ENCODE measurements at places on chromosomes 4 and X.

GRCh38 chr4:151681085-151681484, 79.7 kb downstream of the GATB start:
- no peak for DNase-seq

GRCh38 chr4:73603271-73603710, 16.9 kb downstream of the RASSF6 start:
- no peak for DNase-seq

DNA sequence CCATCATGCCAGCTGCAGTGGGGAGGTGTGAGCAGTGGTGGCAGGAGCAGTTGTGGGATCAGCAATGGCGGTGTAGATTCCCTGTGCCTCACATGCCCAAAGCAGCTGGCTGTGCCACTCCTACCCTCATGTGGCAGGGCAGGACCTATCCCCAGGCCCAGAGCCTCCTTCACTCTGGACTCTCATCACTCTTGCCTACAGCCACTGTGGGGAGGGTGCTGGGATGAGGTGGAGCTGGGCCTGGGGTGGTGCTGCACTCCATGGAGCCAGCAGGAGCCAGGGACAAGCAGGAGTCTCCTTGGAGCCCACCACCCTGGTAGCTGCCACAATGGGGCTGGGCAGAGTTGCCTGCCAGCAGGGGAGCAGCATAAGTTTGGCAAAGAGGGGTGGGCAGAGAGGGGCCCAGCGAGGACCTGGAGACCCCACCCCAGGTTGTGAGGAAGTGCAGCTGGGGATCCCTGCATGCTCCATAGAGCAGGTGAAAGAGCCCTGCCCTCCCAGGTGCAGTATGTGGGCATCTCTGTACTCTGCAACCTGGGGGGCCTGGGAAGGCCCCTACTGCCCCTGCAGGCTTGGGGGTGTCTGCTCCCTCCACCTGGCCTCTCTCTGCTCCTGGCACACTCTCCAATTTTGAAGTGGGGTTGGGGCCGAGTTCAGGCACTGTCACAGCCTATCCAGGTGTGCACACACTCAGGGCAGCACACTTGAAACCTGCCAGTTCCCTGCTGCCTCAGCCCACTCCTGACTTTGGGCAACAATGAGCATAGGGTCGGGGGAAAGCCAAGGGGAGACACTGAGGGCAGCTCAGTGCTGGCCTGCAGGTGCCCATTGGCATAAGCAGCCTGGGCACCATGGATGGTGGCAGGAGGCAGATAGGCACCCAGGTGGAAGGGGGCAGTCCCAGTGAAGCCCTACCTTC, 74.0 kb upstream of the INTU start:
- DNase-seq: no peak

GRCh38 chrX:12595720-12596119, 195.5 kb upstream of the PRPS2 start:
- no peak for DNase-seq

DNA sequence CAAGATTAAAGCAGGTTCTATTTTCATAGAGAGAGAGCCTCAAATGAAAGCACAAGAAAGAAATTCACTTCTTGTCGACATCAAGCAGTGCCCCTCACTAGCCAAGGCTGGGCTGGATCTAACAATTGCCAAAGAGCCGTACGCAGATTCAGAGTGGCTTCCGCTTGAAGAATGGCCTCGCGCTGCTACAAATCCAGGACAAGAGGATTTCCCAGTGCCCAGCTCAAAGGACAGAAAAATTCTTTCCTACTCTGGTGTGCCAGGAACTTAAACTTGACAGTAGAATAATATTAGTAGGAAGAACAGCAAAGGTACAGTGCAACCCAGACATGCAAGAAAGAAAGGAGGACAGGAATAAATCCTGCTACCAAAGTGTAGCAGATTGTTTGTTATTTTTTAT, 56.5 kb upstream of the PPARGC1A start:
- no peak for DNase-seq

- DNase-seq: no peak
Observed at GRCh38 chrX:108304210-108304609, 134.0 kb downstream of the COL4A6 start.

DNA sequence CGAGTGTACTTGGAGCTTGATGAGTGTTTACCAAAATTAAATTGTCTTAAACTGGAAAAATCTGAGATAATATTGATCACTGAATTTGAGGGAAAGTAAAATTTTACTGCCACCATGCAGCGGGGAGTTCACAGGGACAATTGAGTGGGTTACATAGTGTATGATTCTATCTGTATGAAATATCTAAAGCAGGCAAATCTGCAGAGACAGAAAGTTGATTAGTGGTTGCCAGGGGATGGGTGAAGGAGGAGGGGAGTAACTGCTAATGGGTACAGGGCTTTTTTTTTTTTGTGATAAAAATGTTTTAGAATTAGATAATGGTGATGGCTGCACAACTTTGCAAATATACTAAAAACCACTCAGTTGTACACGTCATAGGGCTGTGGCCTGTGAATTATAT, 35.4 kb upstream of the PDLIM3 start:
- no peak for DNase-seq

GRCh38 chr4:76589402-76589801, 154.4 kb downstream of the SHROOM3 start:
- DNase-seq: no peak

DNA sequence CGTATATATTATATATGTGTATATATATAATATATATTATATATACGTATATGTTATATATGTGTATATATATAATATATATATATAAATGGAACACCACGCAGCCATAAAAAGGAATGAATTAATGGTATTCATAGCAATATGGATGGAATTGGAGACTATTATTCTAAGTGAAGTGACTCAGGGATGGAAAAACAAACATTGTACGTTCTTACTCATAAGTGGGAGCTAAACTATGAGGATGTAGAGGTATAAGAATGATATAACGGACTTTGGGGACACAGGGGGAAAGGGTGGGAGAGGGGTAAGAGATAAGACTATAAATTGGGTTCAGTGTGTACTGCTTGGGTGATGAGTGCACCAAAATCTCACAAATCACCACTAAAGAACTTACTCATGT, 1388.9 kb downstream of the C4orf33 start:
- DNase-seq: no peak

- no peak for DNase-seq
Observed at GRCh38 chr4:40205259-40206198, 8.7 kb downstream of the RHOH start.

DNA sequence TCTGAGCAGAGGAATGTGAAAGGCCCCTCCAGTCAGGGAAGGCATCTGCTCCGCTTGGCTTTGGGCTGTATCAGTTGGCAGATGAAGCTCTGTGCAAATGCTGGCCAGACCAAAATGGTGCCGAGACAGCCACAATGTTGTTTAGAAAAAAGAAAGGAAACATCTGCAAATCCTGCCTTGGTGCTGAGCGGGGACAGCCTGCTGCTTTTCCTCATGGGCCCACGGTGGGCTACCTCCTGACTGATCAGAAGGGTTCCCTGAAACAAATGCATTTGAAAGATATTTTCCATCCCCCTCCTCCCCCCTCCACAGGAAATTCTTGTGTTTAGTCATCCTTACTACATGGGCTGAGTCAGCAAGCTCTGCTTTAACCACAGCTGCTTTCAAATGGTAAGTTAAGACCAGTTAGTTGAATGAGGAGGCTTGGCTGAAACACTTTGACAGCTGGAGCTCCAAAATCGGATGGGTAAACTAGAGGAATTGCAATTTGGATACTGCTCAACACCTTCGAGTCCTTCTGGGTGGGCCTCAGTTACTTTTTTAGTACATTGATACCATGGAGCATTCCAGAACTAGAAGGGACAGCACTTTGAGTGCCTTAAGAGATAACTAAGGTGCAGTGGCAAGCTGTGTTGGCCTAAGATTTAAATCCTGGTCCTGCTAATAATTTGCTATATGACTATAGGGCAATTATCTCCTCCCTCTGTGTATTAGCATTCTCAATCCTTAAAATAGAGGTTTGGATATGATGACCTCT, 36.0 kb downstream of the PLAC1 start:
- no peak for DNase-seq

GRCh38 chr4:144411119-144411518, 234.8 kb upstream of the HHIP start:
- DNase-seq: no peak

DNA sequence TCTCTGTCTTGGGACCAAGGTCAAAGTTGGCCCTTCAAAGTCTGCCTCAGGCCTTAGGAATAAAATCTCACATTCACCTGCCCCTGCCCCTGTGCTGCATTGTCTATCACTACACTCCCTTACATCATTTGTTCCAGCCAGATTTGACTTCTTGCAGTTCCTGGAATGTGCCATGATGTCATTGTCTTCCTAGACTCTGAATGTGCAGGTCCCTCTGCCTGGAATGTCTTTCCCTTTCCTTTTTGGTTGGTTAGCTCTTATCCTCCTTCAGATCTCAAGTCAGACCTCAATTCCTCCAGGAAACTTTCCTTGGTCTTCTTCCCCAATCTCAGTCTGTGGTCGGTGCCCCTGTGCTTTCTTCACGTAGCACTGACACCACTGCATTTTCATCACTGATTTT, 67.7 kb upstream of the EFNB1 start:
- no peak for DNase-seq

DNA sequence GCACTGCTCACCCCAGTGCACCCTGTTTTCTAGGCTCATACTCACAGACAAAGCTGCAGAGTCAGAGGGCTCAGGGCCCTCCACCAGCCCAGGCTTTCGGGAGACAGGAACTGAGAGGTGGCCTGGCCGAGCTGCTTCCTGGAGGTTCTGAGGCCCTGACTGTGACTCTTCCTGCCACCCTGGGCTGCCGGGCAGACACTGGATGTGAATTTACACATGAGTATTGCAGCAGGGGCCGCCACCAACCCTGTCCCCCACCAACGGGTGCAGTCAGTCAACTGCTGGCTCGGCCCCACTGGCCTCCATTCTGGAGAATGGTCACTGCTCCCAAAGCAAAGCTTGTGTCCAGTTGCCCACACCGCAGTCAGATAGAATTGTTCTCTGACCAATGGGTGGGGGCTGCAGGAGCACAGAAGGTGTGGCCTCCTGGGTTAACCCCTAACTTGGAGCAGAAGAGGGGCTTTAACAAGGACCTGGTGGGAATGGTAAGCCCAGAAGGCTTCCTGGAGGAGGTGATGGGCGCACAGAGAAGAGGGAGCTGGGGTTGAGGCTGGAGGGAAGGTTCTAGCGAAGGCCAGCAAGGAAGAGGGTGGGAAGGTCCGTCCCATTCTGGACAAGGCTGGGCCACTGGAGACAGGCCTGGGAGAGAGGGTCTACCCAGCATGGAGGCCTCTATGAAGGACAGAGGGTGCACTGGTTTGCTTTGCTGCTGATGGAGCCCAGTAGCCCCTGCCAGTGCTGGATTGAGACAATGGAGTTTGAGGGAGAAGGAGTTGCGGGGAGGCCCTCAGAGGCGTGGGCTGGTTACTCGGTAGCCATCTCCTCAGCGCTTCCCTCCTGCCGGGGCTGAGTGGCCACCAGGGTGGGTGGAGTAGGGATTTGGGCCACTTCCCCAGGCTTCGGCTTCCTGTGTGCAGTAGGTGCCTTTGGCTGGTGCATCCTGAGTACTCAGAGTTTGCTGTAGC, 135.3 kb downstream of the CPZ start:
- no peak for DNase-seq

All from stimulated activated CD4-positive, alpha-beta T cell treated with anti-CD3 and anti-CD28 coated beads, Interleukin-15, amount 100 ng/mL, for 1 hour (primary cell).